ENCODE measurements at places on chromosomes 4 and X.

GRCh38 chr4:98210281-98210680 lies 50.9 kb upstream of the RAP1GDS1 start:
- DNase-seq, result no peak

DNA sequence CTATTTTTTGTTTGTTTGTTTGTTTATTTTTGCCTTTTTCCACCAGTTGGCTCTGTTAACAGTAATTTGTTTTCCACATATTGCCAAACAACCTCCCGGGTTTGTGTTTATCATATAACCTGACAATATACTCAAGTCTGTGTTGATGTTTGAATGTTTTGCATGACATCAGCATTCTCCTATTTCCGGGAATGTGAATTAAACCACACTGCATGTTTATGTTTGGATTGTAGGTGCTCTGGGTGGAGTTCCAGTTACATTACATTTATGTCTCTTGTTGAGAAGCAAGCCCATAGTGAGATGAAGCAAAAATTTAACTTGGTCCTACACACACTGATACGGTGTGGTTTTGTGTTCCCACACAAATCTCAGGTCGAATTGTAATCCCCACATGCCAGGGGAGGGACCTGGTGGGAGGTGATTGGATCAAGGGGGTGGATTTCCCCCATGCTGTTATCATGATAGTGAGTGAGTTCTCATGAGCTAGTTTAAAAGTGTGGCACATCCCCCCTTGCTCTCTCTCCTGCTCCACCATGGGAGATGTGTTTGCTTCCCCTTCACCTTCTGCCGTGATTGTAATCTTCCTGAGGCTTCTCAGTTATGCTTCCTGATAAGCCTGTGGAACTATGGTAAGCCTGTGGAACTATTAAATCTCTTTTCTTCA lies 54.4 kb upstream of the CLNK start:
- no peak for DNase-seq

- DNase-seq, result no peak
These were observed 99.6 kb upstream of the STS start for GRCh38 chrX:7047951-7048350.

- DNase-seq, result no peak
These were observed 239.1 kb downstream of the FRAS1 start for GRCh38 chr4:78296261-78296660.

GRCh38 chr4:119652998-119653397 lies 24.4 kb upstream of the PDE5A start:
- no peak for DNase-seq

DNA sequence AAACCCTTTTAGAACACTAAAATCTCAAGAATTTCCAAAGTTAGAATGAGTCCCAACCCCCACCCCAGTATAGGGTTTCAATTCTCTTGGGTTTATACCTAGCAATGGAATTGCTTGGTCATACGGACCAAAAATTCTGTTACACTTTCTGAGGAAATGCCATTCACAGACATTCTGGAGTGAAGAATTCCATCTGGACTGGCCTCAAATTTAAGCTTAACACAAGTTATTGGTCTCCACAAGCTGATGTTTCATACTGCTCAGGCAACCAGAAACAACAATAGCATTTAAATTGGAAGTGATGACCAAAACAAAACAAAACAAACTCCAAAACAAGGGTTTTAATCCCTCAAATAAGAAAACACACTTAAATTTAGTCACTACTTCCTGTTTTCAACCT lies 51.1 kb downstream of the GPC4 start:
- no peak for DNase-seq

GRCh38 chr4:20805716-20806115 lies 105.5 kb downstream of the PACRGL start:
- DNase-seq, result no peak

DNA sequence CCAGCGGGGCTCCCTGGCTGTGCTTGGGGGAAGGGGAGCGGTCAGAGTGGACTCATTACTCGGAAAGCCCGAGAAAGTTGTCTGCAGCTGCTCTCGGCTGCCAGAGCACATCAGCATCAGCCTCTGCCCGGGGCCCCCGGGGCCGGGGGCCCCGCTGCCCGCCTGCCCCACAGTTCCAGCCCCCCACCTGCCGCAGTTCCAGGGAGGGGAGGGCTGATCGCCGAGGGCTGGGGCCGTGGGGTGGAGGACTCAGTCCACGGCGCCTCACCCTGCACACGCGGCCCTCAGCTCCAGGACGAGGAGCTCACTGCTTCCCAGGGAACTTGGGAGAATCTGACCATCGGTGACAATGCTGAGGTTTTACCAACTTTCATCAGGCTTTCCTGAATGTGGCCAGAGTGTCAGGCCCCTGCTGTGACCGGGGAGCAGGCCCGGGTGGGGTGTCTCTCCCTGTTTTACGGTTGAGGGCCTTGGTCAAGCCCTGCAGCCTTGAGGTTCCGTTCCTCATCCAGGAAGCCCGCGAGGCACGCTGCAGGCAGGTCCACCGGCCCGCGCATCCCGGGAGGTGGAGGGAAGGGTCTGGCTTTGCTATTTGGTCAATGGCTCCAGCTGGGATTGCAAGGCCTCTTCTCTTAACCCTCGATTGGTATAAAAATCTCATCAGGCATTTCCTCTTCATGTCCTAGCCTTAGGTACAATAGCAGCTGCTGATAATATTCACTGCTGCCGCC lies 57.2 kb downstream of the CPZ start:
- DNase-seq, result no peak

DNA sequence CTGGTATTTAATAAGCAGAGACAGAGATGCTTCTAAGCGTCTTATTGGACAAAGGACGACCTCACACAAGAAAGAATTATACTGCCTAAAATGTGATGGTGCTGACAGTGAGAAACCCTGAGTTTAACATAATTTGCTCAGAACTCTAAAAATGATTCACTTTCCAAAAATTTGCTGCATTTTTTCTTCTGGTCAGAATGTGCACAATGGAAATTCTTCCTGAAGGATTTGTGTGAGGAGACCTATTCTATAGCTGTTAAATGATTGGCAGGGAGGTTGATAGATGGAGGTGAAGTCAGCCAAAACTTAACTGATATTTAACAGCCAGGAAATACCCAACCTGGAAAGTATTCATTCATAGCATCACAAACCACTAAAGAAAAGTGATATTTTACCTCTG lies 1.7 kb downstream of the MAGEC3 start:
- no peak for DNase-seq

DNA sequence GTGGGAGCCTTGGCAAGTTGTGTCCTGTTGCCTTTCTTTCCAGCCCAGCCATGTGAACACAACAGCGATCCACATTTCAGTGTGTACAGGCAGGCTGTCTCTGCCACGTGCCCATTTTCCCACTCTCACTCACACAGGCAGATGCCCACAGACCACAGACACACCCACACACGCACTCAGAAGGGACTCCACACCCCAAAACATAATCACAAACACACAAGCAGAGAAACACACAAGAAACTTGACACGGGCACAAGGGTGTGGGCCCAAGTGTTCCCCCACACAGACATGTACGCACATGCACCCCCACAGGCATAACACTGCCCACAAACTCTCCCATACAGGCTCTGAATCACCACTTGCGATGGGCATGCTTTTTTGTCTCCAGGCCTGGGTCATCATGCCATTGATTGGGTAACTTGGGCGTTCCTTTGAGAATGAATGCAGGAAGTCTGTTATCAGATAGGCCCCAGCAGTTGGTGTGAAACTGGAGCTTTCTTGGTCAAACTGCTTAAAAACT lies 84.3 kb downstream of the NBDY start:
- peak; percentile 69 for DNase-seq

GRCh38 chr4:54863571-54864255 lies 206.0 kb downstream of the KIT start:
- DNase-seq, result no peak

GRCh38 chrX:12824944-12825343 lies 33.7 kb downstream of the PRPS2 start:
- no peak for DNase-seq

- no peak for DNase-seq
These were observed 167.1 kb upstream of the CENPE start for GRCh38 chr4:103365285-103365684.

DNA sequence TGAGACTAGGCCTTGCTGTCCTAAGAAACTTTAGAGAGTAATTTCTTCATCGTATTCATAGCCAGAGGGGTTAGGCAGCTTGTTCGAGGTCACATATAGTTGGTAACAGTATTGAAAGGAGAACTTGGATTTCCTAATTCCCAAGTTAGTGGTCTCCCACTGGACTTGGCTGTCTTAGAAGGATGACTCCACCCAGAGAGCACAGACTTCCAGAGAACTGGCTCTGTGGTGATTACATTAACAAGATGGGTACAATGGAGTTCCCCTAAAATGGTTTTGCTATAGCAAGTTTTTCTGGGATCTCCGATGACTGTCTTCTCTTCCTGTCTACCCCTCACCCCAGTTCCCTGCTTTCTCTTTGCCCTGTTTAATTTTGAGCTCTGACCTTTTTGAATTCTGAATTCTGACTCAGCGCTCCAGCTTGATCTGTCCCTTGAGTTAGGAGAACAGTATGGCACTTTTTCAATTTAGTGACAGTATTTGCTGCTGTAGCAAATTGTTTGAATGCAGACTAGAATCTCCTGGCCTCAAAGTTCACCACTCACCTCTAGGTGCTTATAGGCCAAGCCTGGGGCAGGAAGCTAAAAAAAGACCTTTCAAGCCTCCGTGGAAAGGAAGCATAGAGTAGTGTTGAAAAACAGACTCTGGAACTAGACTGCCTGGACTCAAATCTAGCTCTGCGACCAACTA lies 6.9 kb downstream of the MSN start:
- DNase-seq, result peak; percentile 34

All from activated CD8-positive, alpha-beta T cell treated with anti-CD3 and anti-CD28 coated beads for 36 hours (primary cell).